Stimulated activated CD4-positive, alpha-beta T cell treated with anti-CD3 and anti-CD28 coated beads, Interleukin-4, amount 100 ng/mL, for 1 hour (primary cell): ENCODE measurements at places on chromosomes 2 and 18.
A peak's percentile ranks its signal among the peaks of the same experiment; 100 is the strongest.

DNA sequence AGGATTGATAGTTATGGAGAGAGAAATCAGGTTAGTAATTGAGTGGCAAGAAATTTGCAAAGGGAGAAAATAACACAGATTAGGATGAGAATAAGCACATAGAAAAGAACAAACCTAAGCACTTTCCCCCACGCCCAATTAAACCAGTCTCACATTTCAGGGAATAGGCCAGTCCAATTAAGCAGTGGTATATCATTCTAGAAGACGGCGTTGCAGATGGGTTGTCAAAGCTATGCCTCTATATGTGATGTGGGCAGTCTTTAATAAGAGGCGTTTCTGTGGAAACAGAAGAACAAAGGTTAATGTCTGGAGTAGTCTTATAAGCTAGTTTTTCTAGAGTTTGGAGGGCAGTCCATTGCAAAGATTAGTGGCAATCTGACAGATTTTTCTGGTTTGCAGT, 61.6 kb downstream of the B3GNT2 start:
- DNase-seq: no peak

- DNase-seq: no peak
Observed at GRCh38 chr2:195612611-195613495, 44.2 kb upstream of the SLC39A10 start.

- DNase-seq: no peak
Observed at GRCh38 chr2:70501215-70501614, 52.4 kb downstream of the TGFA start.

DNA sequence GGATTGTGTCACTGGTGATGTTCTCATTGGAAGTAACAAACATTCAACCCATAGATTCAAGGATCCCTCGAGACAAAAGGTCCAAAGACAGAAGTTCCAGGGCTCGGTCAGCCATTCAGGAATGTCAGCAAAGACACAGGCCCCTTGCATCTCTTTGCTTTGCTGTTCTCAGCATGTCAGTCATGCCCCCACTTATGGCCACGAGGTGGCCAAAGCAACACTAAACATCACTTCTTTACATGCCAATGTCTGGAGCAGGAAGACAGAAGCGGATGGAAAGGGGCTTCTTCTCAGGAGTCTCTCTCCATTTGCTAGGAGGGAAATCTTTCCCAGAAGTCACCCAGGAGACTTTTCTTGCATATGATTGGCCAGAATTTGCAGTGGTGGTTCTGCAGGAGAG, 191.6 kb upstream of the SP5 start:
- no peak for DNase-seq

GRCh38 chr2:241846406-241846805, 12.3 kb downstream of the PDCD1 start:
- DNase-seq: no peak

DNA sequence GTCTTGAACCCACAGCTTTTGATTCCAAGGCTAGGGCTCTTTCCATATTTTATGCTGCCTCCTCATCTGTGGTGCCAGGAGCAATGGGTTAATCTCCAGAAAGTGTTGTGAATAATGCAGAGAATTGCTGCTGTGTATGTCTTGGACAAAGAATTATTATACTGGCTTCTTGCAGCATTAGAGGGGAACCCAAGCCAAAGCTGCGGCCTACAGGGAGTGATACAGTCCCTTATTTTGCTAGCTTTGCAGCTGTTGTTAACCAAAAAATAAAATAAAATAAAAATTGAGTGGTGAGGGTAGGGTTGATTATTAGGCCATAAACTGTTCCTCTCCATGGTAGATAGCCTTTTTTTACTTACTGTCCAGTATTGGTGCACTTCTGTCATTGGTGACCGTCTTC, 16.7 kb downstream of the WIPF1 start:
- DNase-seq: no peak

- DNase-seq: no peak
Observed at GRCh38 chr2:50178050-50178449, 853.9 kb downstream of the NRXN1 start.

GRCh38 chr2:189298481-189298880, 118.9 kb upstream of the COL5A2 start:
- DNase-seq: no peak

- DNase-seq: peak; percentile 59
Observed at GRCh38 chr2:10497797-10498251, 49.7 kb upstream of the ODC1 start.

DNA sequence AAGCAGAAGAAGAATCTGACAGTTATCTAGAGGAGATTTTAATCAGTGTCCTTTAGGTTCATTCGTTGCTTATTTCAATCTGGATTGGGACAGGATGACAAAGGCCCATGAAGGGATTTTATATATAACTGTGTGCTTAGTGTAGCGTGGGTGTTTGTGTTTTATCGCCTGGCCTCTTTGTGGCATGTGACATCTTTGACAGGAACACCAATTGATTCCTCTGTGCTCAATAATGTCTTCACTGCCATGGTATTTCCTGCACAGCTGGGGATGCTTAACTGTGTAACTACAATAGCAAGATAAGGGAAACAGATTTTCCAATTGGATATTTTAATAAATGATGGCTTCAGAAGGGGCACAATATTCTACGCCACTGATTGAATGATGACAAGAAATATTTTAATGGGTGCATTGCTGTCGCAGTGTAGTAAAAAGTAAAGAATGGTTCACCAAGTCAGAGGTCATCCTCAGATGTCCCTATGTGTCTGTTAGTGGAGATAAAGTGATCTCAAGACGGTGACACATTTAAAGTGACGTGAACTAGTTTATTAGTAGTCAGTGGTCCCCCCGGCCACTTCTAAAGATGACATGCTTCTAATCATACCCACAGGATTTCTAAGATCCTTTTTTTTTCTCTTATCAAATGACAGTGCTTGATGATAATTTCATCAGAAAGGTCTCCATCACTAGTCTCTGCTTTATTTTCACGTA, 160.4 kb downstream of the AGAP1 start:
- no peak for DNase-seq

DNA sequence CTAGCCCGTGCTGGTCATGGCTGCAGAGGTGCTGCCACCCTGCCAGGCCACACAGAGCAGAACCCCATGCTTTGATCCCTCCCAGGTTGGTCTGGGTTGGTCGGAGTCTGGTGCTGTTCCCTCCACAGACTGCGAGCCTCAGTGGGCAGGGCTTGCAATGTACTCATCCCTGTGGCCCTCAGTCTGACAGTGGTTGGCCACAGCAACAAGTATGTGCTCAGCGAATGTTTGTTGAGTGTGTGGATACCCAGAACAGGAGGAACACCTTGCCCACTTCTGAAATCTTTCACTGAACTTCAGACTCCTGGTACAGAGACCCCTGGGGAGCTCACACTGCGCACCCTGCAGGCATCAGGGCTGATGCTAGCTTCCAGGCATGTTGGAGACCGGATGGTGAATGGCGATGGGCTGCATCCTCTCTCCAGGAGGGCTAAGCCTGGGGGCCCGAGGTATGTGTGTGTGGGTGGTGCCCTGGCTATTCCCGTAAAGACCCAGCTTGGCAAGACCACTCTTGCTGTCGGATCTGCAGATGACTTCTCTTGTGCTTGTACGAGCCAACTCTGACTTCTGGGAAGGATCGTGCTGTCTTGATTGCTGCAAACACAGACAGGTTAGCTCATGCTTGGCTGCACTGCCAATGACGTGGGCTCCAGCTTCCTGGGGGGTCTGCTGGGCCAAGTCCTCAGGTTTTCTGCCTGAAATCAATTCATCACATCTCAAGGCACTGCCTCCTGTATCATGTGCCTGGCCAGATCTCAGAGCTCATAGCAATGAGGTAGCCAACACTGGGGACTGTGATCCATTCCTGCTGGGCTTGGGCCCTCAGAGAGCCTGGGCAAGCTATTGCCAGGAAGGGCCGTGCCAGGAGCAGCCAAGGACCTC, 43.7 kb downstream of the RHOB start:
- no peak for DNase-seq

DNA sequence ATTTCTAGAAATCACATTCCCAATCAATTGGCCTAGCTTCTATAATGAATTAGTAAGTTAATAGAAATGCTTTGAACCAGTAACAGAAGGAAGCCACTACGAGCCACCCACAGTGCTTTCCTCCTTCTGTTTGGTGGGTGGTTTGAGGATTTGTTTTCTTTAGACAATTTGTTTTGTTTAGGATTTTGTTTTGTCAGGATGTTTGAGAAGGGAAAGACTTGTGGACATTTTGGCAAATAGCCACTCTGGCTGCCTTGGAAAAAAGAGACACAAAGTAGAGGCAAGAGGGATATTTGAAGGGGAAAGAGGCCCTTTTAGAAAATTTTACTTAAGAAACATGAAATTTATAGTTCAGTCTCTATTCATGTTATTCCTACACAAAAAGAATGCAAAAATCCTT, 47.7 kb downstream of the TANK start:
- DNase-seq: no peak

DNA sequence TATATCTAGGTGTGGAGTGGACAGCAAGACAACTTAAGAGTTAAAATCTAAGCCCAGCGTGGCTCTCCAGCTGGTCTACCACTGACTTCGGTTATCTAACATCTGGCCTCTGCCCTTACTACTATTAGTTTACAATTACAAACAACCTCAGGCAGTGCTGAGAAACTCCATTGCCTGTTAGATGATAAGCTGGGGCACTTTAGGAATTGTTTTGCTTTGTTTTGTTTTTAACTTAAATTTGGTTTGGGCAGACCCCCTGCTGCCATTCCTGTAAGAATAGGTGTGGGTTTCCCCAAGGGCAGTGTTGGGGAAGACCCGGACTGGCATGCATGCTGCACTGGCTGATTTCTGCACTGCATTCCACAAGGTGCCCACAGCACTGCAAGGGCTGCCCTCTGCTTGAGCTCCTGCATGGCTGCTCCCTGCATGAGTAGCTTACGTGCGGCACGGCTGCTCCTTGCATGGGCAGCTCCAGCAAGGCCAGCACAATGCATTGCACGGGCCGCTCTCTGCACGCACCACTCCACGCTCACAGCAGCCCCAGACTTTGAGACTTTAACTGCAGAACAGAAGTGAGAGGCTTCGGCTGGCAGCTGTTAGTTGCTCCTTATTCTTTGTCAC, 74.2 kb upstream of the SERTAD2 start:
- DNase-seq: no peak

DNA sequence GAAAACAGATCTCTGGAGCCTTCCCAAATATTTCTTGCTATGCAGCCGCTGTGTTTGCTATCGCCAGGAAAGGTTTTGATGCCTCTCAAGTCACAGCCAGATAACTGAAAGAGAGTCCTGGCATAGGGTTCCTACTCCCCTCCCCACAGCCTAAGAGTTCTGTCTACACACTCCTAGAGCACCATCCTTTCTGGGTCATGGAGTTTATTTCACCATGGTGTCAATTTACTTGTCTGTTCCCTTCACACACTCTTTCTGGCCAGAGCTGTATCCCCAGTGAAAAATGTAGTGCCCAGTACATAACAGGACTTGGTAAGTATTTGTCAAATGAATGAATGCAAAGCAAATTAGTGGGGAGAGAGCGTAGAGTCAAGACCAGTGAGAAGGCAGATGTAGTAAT, 185.3 kb downstream of the HAUS1 start:
- no peak for DNase-seq

DNA sequence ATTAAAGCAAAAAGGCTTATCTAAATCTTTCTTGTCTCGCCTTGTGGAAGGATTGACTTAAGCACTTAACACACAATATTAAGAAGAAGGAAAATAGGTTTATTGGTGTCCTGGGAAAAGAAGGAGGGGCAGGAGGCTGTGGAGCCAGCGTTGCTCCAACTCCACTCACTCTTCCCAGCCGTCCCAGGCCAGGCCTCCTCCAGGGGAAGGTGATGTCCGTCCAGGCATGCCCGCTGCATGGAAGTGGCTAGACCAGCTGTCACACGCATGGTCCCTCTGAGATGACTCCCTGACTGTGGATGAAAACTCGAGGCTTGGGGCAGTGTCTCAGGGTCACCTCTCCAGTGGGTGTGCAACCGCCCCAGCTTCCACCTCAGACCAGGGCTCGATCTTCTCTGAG, 281.1 kb downstream of the GALR1 start:
- no peak for DNase-seq

GRCh38 chr2:72136331-72136730, 11.3 kb downstream of the CYP26B1 start:
- DNase-seq: no peak
